Peyer's patch (tissue), 4 donors: ENCODE measurements at places on chromosomes 2 and 18. TPM values are rescaled to one million over a fixed set of nuclear protein-coding genes. Genes with fewer than 3 reads are reported as not detected.

GRCh38 chr2:119122663-119123062 lies 35.9 kb downstream of the C1QL2 start:
- DNase-seq = no peak

Gene CYS1
- total RNA-seq = 1.6 TPM

- no peak for DNase-seq
Observed at GRCh38 chr2:4420032-4420431, 716.7 kb downstream of the DCDC2C start.

GRCh38 chr2:77009307-77009706 lies 512.9 kb downstream of the LRRTM4 start:
- DNase-seq = no peak

- no peak for DNase-seq
Observed at GRCh38 chr2:88211809-88212154, 41.6 kb downstream of the THNSL2 start.

DNA sequence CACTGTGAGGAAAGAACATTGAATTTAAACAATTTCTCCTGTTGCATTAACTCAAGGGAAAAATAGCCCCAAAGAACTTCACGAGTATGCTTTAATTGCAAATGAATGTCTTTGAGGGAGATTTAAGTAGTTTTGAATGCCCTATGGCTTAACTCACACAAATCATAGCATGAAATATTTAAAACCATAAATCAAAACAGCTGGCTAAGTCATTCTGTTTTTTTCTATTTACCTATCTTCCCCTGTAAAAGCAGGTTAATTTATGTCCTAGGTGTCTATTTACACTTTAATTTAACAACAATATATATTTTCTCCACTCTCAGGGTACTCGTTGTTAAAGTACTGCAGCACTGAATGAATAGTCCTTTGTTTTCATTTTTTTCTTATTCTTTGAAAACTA lies 118.8 kb upstream of the PIEZO2 start:
- DNase-seq = no peak

DNA sequence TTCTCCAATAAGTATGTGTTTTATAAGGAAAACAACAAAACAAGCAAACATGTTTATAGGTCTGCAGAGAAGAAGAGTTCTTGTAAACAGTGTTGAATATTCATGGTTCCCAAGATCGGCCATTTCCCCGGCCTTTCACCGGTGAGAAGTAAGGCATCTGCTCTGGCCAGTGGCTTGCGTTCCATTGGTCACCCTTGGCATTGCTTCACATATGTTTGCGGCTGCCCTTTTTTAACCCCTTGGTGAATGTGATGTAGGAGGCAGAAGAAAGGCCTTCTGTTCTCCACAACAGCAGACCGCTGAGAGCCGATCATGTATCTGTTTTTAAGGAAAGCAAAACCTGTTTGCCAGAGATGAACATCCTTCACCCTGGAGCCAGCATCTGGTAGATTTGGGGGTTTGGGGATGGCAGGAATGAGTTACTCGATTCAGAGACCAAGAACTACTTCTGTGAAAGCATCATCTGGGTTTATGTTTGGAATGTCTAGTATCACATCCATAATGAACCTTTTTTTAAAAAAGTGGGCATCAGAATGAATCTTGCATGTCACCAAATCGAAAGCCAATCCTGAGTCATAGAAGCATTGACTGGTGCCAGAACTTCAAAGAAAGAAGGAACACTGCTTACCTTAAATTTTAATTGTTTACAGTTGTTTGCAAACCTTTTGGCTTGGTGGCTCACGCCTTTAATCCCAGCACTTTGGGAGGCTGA lies 112.3 kb downstream of the AGAP1 start:
- DNase-seq = no peak

- DNase-seq = no peak
Observed at GRCh38 chr18:74951165-74951760, 257.7 kb downstream of the PTGR3 start.

GRCh38 chr2:160353166-160353565 lies 140.4 kb downstream of the RBMS1 start:
- peak; percentile 24 for DNase-seq

- no peak for DNase-seq
Observed at GRCh38 chr2:15010346-15010745, 377.8 kb downstream of the LRATD1 start.

Gene UPP2
- total RNA-seq = not detected

- DNase-seq = peak; percentile 48
Observed at GRCh38 chr2:165634855-165635254, 159.2 kb downstream of the GALNT3 start.

GRCh38 chr2:174794851-174795374 lies 30.6 kb upstream of the CHRNA1 start:
- DNase-seq = no peak

- DNase-seq = no peak
Observed at GRCh38 chr2:69345434-69345833, 41.6 kb downstream of the GFPT1 start.

Gene RFX8
- not detected for total RNA-seq

- DNase-seq = no peak
Observed at GRCh38 chr2:86372641-86373502, 35.4 kb upstream of the REEP1 start.

Gene COL4A4
- 0.53 TPM for total RNA-seq

Gene ZBTB7C
- total RNA-seq = 15.7 TPM

Gene RPS27A
- total RNA-seq = 1,603 TPM

Gene TRMT61B
- total RNA-seq = 12.6 TPM

DNA sequence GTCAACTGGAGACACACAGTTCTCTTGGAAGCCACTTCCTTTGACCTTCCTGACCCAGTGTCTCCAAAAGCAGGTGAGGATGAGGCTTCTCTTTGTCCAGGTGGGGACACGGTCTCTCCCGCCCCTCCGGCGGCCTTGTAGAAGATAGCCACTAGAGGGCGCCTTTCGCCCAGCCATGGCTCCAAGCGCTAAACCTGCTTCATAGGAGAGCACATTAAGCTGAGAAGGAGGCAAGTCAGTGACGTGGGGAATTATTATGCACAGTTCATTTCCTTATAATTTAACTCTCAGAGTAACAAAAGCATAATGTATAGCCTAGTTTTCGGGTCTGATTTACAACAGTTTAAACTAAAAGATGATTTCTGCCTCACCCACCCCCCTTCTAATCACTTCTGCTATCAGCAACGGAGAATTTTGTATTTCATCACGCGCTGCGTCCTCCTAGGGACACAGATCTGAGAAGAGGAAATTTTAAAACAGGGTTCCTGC lies 208.7 kb downstream of the ICOS start:
- DNase-seq = peak; percentile 79

GRCh38 chr2:227402959-227403358 lies 15.2 kb upstream of the SCYGR1 start:
- no peak for DNase-seq

- DNase-seq = no peak
Observed at GRCh38 chr2:192469612-192470011, 274.9 kb upstream of the TMEFF2 start.
